CD4-positive, alpha-beta T cell treated with Interleukin-17A for 4 hours (primary cell): ENCODE measurements at places on chromosomes 12 and 14.

GRCh38 chr12:1939801-1940607, 21.6 kb upstream of the CACNA2D4 start:
- DNase-seq: peak; percentile 96

GRCh38 chr14:58690801-58691516, 53.2 kb downstream of the DACT1 start:
- no peak for DNase-seq

DNA sequence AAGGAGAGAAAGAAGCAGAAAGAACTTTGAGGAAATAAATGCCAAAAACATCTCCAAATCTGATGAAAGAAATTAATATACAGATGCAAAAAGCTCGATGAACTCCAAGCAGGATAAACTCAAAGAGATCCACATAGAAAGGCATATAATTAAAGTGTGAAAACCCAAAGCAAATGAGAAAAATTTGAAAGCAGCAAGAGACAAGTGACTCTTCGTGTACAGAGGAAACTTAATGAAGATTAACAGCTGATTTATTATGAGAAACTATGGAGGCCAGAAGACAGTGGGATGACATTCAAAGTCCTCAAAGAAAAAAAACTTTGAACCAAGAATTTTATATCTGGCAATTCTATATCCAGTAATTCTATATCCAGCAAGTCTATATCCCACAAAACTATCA, 163.0 kb upstream of the TMCC3 start:
- no peak for DNase-seq

GRCh38 chr12:26953447-26953846, 15.2 kb downstream of the FGFR1OP2 start:
- no peak for DNase-seq

GRCh38 chr12:31371256-31371620, 45.3 kb upstream of the SINHCAF start:
- no peak for DNase-seq
